ENCODE measurements at places on chromosomes 12 and 14.

GRCh38 chr12:90945070-90945649, 9.8 kb downstream of the CCER1 start:
- DNase-seq: no peak

- DNase-seq: no peak
Observed at GRCh38 chr12:62737188-62737587, 197.8 kb downstream of the PPM1H start.

DNA sequence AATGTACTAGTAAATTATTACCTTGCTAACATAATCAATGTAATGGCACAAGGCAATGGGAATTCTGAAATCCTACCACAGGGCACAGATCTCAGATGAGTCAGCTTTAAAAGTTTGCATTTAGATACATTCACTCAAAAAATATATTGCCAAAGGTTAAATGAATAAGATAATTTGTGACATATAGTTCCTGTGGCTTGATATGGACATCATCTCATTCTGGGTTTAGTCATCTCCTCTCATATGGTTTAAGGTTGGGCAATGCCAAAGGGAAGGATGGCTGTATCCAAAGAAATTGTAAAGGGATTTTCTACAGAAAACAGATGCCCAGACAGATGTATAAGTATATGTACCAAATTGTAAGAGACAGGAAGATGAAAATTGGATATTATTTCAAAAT, 1065.0 kb downstream of the LRFN5 start:
- DNase-seq: no peak

- DNase-seq: no peak
Observed at GRCh38 chr12:126772171-126772864, 1494.7 kb upstream of the TMEM132C start.

All from activated CD8-positive, alpha-beta memory T cell treated with anti-CD3 and anti-CD28 coated beads for 1 hour (primary cell).